DMS 273 treated with DMSO at 0.1 percent for 48 hours (cell line): ENCODE measurements at places on chromosomes 4 and X.

GRCh38 chr4:10281996-10282395 is 165.4 kb upstream of the WDR1 start:
- no peak for DNase-seq

DNA sequence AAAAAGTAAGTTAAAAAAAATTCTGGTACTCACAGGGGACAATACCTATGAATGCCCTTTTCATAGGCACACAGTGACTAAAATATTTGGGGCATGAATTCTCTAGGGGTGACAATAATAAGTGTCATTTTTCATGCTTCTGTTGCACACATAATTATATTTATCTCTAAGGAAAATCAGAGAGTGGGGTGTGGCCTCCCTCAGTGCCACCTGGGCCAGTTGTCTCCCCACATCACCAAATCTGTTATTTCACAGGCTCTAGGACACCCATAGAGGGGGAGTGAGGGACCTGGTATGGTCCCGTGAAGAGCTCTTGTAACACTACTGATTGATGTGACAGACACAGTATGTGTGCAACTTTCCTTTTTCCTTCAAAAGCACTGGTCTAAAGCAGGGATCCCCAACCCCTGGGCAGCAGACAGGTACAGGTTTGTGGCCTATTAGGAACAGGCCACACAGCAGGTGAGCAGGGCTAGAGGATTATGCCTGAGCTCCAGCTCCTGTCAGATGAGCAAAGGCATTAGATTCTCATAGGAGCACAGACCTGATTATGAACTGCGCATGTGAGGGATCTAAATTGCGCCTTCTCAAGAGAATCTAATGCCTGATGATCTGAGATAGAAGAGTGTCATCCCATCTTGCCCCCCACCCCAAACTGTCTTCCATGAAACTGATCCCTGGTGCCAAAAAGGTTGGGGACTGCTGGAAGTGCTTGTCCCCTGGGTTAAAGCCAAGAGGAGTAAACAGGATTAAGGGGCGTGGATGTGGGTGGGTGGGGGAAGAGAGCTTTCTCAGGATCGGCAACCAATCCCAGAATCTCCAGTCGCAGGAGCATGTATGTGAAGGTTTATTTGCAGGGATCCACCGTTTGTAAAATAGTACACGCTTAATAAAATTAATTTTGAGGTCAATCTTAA is 856 bp downstream of the SLC9B1 start:
- DNase-seq, result peak; percentile 39

- DNase-seq, result no peak
These were observed 1037.9 kb upstream of the AGA start for GRCh38 chr4:178480105-178480504.

GRCh38 chrX:38045538-38046096 is 39.3 kb downstream of the SYTL5 start:
- DNase-seq, result no peak

GRCh38 chr4:152020073-152020472 is 259.3 kb upstream of the GATB start:
- DNase-seq, result no peak

GRCh38 chr4:87624698-87625097 is 16.4 kb downstream of the DSPP start:
- no peak for DNase-seq

- no peak for DNase-seq
These were observed 2.9 kb downstream of the TMEM131L start for GRCh38 chr4:153469031-153469430.

- DNase-seq, result no peak
These were observed 97.2 kb downstream of the ADAMTS3 start for GRCh38 chr4:72471816-72472215.

DNA sequence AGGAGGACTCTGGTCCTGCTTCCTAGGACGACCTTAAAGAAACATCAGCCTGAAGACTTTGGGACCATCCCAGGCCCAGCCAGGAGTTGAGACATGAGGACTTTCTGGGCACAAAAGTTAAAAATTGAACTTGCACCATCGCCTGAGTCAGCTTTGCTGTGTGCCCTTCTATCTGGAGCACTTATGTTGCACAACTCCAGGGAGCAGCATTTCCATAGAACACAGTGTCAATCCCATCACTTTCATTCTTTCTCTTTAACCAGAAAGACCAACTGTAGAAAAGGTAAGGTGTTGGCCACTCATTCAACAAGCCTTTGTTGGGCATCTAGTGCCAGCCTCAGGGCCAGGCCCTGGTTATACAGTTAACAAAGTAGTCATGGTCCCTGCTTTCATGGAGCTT is 8.6 kb upstream of the CLDN24 start:
- no peak for DNase-seq
